PC-3 (cell line): ENCODE measurements at places on chromosomes 5 and 9.

- no peak overlapping the region for H3K4me3 ChIP-seq
- no peak for DNase-seq
- no peaks in the 10 kb centered on the region for H3K27me3 ChIP-seq
- no peaks in the 10 kb centered on the region for H3K4me1 ChIP-seq
- H3K36me3 ChIP-seq: no peaks in the 10 kb centered on the region
Observed at GRCh38 chr5:150178262-150178661, 11.6 kb upstream of the SLC6A7 start.

GRCh38 chr5:43609752-43610151, 6.8 kb downstream of the NNT start:
- no peaks in the 10 kb centered on the region for H3K27me3 ChIP-seq
- H3K4me1 ChIP-seq: no peaks in the 10 kb centered on the region
- DNase-seq: peak; percentile 30
- peaks cover 4% of the 10 kb centered on the region; the same call in 1 of the 2 replicates for H3K36me3 ChIP-seq

DNA sequence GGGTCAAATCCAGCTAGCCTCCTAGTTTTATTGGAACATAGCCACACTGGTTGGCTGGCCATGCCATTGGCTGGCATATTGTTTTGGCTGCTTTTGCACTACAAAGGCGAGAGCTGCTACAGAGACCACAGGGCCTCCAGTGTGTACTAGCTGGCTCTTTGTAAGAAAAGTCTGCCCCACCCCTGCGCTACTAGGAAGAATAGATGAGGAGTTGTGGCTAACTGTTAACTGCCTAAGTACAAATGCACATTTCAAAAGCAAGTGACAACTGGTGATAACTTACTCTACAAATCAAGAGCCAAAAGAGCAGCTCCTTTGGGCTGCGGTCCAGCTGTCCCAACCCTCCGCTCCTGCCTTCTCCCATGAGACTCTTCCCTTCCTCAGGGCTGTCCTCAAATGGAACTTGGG, 63.9 kb downstream of the SERINC5 start:
- no peak for DNase-seq
- H3K4me3 ChIP-seq: no peak overlapping the region
- no peaks in the 10 kb centered on the region for H3K27me3 ChIP-seq
- H3K27ac ChIP-seq: no peak overlapping the region

DNA sequence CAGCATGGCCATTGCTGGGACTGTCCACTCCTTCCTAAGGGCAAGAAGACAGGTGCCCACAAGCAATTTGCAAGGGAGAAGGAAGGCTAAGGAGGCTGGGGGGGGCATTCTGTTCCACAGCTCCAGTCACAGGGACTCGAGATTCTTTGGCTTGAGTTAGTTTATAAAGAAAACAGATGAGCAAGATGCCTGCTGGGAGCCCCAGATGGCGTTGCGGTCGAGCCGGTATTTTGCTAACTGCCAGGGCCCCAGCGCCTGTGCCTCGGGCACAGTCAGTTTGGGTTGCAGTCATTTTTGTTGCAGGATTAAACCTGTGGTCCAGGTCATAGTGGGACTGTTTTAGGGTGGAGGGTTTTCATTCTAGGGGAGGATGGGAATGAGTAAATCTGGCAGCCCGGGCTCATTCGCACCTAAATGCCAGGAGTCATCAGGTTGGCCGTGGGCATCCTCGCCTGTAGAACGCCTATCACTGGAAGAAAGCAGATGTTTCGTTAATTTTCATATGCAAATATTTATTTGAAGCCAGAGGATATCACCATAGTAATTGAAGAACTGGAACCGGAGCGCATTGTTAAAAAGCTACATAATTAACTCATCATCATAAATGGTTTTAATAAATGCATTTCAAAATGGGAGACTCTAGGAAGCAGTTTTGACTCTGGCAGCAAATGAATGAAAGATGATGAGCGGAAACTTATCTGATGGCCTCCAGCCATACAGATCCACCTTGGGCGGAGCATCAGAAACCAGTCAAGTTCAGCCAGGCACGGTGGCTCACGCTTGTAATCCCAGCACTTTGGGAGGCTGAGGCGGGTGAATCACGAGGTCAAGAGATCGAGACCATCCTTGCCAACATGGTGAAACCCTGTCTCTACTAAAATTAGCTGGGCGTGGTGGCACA, 87.1 kb upstream of the FCN2 start:
- no peaks in the 10 kb centered on the region for H3K27me3 ChIP-seq
- H3K4me3 ChIP-seq: no peak overlapping the region
- H3K4me1 ChIP-seq: no peaks in the 10 kb centered on the region
- no peak for DNase-seq
- H3K36me3 ChIP-seq: no peaks in the 10 kb centered on the region

DNA sequence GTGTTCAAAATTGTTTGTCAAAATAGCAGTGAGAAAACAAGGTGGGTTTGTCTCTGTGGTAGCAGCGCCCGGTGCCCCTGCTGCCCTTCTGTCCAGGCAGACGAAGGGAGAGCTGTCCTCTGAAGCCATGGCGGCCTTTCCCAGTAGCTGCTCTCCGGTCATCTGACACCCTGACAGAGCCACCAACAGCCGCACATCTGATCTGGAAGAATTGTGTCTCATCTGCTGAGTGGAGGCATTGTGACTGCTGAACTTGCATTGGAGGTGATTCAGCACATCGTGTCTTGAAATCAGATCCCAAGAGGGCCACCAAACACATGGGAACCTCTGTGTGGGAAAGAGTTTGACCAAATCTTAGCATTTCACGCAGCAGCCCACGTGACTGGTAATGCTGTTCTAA, 337.6 kb upstream of the IRX1 start:
- H3K4me3 ChIP-seq: no peak overlapping the region
- H3K27me3 ChIP-seq: no peaks in the 10 kb centered on the region
- no peaks in the 10 kb centered on the region for H3K36me3 ChIP-seq
- H3K4me1 ChIP-seq: no peaks in the 10 kb centered on the region
- DNase-seq: no peak
- no peak overlapping the region for H3K27ac ChIP-seq

- H3K4me1 ChIP-seq: peaks cover 4% of the 10 kb centered on the region; the same call in 1 of the 2 replicates
- H3K27me3 ChIP-seq: no peaks in the 10 kb centered on the region
- no peaks in the 10 kb centered on the region for H3K36me3 ChIP-seq
- H3K27ac ChIP-seq: no peak overlapping the region
- no peak for DNase-seq
Observed at GRCh38 chr5:55897905-55898304, 46.7 kb downstream of the IL31RA start.

- no peaks in the 10 kb centered on the region for H3K4me1 ChIP-seq
- no peaks in the 10 kb centered on the region for H3K36me3 ChIP-seq
- no peak overlapping the region for H3K27ac ChIP-seq
- H3K27me3 ChIP-seq: no peaks in the 10 kb centered on the region
- DNase-seq: peak; percentile 3
Observed at GRCh38 chr5:82719368-82719767, 357.8 kb downstream of the TMEM167A start.

- no peak overlapping the region for H3K4me3 ChIP-seq
- H3K36me3 ChIP-seq: peaks cover 8% of the 10 kb centered on the region
- no peaks in the 10 kb centered on the region for H3K27me3 ChIP-seq
- no peak overlapping the region for H3K27ac ChIP-seq
- peaks cover 14% of the 10 kb centered on the region for H3K4me1 ChIP-seq
Observed at GRCh38 chr5:10246761-10247160, 2.9 kb downstream of the ATPSCKMT start.

DNA sequence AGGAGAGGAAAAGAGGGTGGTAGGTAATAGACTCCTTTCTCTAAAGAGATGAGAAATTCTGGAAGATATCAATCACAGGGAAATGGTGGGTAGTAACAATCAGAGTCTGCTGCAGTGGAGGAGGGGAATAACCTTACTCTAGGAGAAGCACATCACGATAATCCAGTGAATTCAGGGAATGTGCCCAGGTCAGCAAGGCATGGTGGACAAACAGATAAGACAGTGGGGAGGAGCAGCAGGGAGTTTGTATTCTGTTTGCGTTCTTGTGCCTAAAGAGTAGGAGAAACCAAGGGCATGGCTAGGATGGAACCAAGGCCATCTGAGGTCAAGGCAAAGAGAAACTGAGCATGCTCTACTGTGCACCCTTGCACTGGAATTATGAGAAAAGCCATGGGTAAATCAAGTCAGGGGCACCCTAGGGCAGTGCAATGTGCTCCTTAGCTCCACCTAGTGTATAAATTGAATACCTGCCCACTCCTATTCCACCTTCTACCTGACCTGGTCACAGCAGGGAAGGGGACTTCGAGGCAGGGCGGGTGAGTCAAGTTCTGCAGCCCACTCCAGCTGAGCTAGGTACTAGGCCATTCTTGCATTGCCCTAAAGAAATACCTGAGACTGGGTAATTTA, 31.6 kb downstream of the RETREG1 start:
- no peaks in the 10 kb centered on the region for H3K36me3 ChIP-seq
- no peaks in the 10 kb centered on the region for H3K27me3 ChIP-seq
- H3K27ac ChIP-seq: no peak overlapping the region
- no peak overlapping the region for H3K4me3 ChIP-seq

- H3K36me3 ChIP-seq: no peaks in the 10 kb centered on the region
- no peak overlapping the region for H3K27ac ChIP-seq
- no peak overlapping the region for H3K4me3 ChIP-seq
- no peaks in the 10 kb centered on the region for H3K4me1 ChIP-seq
- no peak for DNase-seq
Observed at GRCh38 chr9:89595646-89596045, 9.2 kb upstream of the GADD45G start.

GRCh38 chr5:131533836-131534235, 101.2 kb downstream of the RAPGEF6 start:
- H3K36me3 ChIP-seq: no peaks in the 10 kb centered on the region; the same call in 1 of the 2 replicates
- H3K27me3 ChIP-seq: no peaks in the 10 kb centered on the region
- H3K4me3 ChIP-seq: no peak overlapping the region
- H3K27ac ChIP-seq: no peak overlapping the region
- H3K4me1 ChIP-seq: peaks cover 13% of the 10 kb centered on the region
- DNase-seq: no peak

DNA sequence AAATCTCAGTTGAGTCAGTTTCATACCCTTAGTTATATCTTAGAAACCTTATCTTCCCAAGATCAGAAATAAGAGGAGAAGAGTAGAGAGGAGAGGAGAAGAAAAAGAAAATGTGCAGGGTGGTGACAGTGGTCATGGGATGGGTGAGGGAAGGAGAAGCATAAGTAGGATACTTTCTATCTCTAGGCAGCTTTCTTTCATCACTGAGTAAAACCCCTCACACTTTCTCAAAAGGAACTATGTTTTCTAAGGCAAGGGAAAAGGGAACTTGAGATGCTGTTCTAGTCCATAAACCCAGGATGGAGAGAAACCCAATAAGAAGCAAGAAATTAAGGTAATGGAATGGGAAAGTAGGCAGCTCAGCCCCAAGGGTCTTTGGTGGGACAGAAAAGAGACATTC, 225.3 kb downstream of the MCTP1 start:
- no peaks in the 10 kb centered on the region for H3K4me1 ChIP-seq
- H3K27ac ChIP-seq: no peak overlapping the region
- H3K4me3 ChIP-seq: no peak overlapping the region

- H3K4me3 ChIP-seq: no peak overlapping the region
- no peaks in the 10 kb centered on the region; the same call in 1 of the 2 replicates for H3K4me1 ChIP-seq
- DNase-seq: peak; percentile 54
- H3K27ac ChIP-seq: no peak overlapping the region
- H3K27me3 ChIP-seq: no peaks in the 10 kb centered on the region
Observed at GRCh38 chr5:78467752-78468357, 107.4 kb downstream of the SCAMP1 start.

- H3K4me3 ChIP-seq: no peak overlapping the region
- no peak for DNase-seq
- H3K27me3 ChIP-seq: peaks cover 9% of the 10 kb centered on the region; the same call in 1 of the 2 replicates
- H3K4me1 ChIP-seq: peaks cover 28% of the 10 kb centered on the region
- H3K27ac ChIP-seq: peak overlapping the region; percentile 61
Observed at GRCh38 chr5:113166261-113166660, 189.7 kb downstream of the DCP2 start.

DNA sequence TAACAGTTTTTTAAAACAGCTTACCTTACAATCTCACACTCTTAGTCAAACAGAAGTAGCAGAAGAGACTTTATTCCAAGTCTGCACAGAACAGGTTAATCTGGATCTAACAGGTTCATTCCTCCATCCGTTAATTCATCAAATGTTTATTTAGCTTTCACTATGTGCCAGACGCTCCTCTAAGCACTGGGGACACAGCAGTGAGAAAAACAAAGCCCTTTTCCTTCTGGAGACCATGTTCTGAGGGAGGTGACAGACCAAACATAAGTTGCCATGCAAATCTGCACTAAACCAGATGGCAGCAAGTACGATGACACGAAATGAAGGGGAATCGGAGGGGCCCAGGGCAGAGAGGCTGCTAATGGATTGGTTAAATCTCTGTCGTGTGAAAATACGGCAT, 17.1 kb upstream of the GLIPR2 start:
- peak; percentile 20 for DNase-seq
- 0 out of 2 replicates have a peak, but pooled peaks cover 6% of the 10 kb centered on the region for H3K4me1 ChIP-seq
- H3K36me3 ChIP-seq: no peaks in the 10 kb centered on the region
- H3K4me3 ChIP-seq: no peak overlapping the region
- no peak overlapping the region for H3K27ac ChIP-seq

DNA sequence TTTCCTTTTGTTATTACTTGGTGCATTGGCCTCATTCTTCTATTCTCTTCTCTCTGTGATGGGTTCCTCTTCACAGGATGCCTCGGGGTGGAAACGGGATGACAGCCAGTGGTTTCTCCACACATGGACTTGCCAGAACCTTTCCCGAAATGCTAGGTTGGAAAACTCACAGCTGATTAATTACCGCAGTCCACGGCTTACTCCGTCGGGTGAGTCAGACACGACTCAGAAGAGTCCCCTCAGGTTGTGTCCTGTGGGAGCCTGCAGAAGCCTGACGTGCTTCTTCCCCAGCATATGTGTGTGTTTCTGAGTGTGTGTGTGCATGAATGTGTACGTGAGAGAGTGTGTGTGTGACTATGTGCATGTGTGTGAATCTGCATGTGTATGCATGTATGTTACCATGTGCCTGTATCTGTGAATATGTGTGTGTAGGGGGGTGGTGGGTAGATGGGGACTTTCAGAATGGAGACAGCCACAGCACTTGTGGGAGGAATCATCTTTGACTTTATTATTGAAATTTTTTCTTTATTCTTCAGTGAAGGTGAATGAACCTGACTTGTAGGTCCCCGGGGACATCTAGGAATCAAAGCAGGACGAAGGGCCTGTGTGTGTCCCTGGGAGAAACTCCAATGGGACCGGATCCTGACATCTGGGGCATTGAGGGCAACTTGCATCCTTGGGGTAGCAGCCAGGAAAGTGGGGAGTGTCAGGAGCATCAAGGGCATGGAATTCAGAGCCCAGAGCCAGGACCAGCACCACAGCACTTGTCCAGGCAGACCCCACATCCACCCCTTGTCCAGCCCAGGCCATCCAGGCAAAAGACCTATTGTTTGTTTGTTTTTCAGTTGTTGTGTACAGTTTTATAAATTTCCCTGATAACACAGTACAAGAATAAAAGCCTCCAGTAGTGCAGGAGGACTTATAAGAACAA, 21.9 kb upstream of the MED10 start:
- peak; percentile 99 for DNase-seq
- H3K36me3 ChIP-seq: no peaks in the 10 kb centered on the region
- 0 out of 2 replicates have a peak overlapping the region, but pooled peaks have one; percentile 1 for H3K27ac ChIP-seq

- peak overlapping the region; percentile 70 for H3K27ac ChIP-seq
- H3K4me1 ChIP-seq: peaks cover 26% of the 10 kb centered on the region
- DNase-seq: peak; percentile 39
- peak overlapping the region; percentile 77 for H3K4me3 ChIP-seq
Observed at GRCh38 chr5:78647838-78648358, 674 bp downstream of the LHFPL2 start.
